ENCODE measurements at places on chromosomes 13 and 19. TPM values are rescaled to one million over a fixed set of nuclear protein-coding genes. Genes with fewer than 3 reads are reported as not detected.
A peak's percentile ranks its signal among the peaks of the same experiment; 100 is the strongest.

DNA sequence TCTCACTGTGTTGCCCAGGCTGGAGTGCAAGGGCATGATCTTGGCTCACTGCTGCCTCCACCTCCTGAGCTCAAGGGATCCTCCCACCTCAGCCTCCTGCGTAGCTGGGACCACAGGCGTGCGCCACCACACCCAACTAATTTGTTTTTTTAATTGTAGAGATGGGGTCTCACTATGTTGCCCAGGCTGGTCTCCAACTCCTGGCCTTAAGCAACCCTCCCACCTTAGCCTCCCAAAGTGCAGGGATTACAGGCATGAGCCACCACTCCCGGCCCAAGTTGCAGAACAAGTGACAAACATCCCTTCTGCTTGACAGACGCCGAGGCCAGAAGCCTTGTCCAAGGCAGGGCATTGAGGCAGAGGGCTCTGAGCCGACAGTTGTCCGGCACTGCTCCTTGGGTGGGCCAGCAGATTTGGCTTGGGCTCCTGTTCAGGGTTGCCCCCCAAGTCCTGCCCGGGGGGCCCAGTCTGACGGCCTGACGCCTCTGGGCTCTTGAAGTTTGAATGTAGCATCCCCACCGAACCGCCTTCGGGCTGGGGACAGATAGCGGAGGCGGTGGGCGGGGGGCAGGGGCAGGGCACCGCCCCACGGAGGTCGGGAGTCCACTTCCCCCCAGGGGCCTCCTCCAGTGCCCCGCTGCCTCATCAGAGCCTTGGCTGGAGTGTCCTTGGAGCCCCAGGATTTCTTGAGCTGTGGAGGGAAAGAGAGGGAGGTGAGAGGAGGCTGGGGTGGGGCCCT lies 5.7 kb upstream of the SPACA4 start:
- no peak for DNase-seq
- H3K4me3 ChIP-seq = no peak overlapping the region
- H3K27me3 ChIP-seq = peaks cover 5% of the 10 kb centered on the region
- no peaks in the 10 kb centered on the region for H3K36me3 ChIP-seq
- H3K4me1 ChIP-seq = peaks cover 3% of the 10 kb centered on the region

- H3K36me3 ChIP-seq = peaks cover 2% of the 10 kb centered on the region
- no peak for DNase-seq
- H3K27ac ChIP-seq = no peak overlapping the region
- H3K4me1 ChIP-seq = peaks cover 3% of the 10 kb centered on the region
- H3K4me3 ChIP-seq = no peak overlapping the region
These were observed 36.0 kb upstream of the KPNA3 start for GRCh38 chr13:49828453-49828852.

DNA sequence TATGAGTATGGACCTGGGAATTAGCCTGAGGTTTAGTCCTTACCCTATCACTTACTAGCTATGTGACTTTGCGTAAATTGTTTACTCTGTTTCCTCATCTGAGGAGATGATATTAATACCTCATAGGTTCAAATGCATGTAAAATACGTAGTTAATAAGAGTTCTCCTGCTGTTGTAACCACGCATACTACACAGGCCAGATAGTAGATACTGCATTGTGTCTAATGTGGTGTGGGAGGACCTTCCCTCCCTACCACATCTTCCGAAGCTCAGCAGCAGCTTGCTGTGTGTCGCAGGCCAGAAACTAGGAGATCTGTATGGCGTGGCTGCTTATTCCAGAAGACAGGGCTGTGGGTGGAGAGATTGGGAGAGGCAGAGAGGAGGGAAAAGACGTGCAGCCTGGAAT lies 23.0 kb downstream of the GTF2F2 start:
- H3K27ac ChIP-seq = peak overlapping the region; percentile 57
- H3K4me1 ChIP-seq = peaks cover 30% of the 10 kb centered on the region
- H3K36me3 ChIP-seq = peaks cover 9% of the 10 kb centered on the region

DNA sequence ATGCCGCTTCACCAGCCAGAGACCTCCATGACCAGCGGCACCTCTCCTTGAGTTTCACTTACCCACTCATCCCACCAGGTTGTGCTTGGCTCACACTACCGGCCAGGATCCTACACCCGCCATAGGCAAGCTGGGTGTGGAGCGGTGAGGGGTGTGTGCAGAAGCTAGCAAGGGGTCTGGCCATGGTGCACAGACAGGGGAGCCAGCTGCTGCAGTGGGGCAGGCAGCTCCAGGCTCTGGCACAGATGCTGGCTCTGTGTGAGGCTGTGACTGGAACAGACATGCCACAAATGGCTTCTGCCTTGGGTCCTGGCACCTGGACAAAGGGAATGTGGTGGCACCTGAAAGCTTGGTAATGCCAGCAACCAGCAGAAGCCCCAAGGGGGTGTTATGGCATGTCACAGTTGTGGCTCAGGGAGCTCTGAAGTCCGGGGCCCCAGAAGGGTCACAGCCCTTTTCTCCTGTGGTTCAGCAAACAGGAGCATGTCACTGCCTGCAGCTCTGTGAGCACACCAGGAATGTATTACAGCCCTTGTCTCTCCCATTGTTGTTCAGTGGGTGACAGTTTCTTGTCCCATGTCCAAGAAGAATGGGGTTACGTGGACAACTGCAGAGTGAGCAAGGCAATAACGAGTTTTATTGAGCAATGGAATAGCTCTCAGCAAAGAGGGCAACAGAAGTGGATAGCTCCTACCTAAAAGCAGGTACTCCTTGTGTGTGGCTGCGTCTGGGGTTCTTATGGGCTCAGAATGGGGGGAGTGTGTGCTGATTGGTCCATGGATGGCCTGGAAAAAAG lies 2791.0 kb upstream of the PCDH20 start:
- H3K36me3 ChIP-seq = no peaks in the 10 kb centered on the region
- no peak for DNase-seq
- no peaks in the 10 kb centered on the region for H3K27me3 ChIP-seq
- H3K27ac ChIP-seq = no peak overlapping the region

PVR gene
- 0.94 TPM for total RNA-seq

TMPRSS9 gene
- total RNA-seq = not detected

DNA sequence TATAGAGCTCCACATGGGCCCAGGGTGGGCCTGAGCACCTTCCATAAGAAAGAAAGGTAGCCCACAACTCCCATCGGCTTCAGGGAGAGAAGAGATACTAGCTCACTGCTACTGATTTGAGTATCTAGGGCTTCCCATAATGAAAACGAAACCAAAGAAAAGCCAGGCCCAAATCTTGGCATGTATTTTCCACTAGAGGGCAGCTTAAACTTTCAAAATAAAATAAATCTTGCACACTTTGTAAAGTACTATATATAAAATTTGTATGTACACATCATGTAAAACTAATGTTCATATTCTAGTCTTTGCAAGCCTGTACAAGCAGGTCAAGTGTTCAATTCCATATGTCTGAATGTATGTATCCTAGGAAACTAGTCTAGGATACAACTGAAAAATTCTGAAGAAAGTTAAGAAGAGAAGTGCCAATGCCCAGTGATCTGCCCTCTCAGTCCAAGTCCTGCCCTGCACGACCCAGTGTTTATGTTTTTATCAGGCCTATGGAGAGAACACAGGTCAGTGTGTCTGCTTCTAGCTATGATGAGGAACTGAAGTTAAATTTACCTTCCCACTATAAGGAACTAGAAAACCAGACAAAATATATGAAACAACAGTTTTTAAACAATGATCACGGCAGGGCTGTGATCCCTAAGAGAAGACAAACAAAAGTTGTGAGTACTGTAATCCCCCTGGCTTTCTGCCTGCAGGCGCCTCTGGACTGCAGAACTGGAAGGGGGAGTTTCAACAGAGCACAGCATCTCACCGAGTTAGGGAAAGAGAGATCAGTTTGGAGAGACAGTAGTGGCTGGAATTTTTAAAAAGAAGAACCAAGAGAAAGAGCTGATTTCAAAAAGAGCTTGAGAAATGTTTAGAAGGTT lies 475.7 kb downstream of the UQCRFS1 start:
- H3K4me3 ChIP-seq = no peak overlapping the region
- H3K36me3 ChIP-seq = peaks cover 8% of the 10 kb centered on the region
- H3K27ac ChIP-seq = peak overlapping the region; percentile 83

SLITRK1 gene
- not detected for total RNA-seq

RGL3 gene
- total RNA-seq = not detected

GRCh38 chr19:4288091-4288777 lies 9.2 kb downstream of the SHD start:
- no peak overlapping the region for H3K4me3 ChIP-seq
- H3K27ac ChIP-seq = no peak overlapping the region
- H3K27me3 ChIP-seq = peaks cover 6% of the 10 kb centered on the region
- no peaks in the 10 kb centered on the region for H3K36me3 ChIP-seq

GRCh38 chr19:35031072-35031881 lies 1.0 kb downstream of the SCN1B start:
- DNase-seq = no peak
- peak overlapping the region; percentile 96 for H3K4me3 ChIP-seq
- H3K27ac ChIP-seq = peak overlapping the region; percentile 89
- peaks cover 13% of the 10 kb centered on the region for H3K4me1 ChIP-seq
- H3K27me3 ChIP-seq = peaks cover 8% of the 10 kb centered on the region
- peaks cover 4% of the 10 kb centered on the region for H3K36me3 ChIP-seq

ZNF763 gene
- 1.5 TPM for total RNA-seq

DNA sequence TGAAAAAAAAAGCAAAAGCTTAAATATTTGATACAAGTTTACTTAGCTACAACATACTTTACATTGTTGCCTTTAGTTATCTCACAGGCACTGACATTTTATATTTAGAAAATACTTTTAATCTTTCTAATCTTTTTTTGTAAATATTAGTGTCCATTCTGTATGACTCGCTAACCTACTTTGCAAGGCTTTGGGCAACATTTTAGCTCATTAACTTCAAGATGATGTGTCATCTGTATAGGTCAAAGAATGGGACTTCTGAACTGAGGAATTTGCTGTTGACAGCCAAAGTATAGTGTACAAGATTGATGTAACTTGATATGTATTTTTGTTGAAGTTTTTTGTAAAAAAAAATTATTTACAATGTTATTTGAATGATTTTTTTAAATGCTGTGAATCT lies 2.7 kb upstream of the C1QTNF9 start:
- no peak overlapping the region for H3K4me3 ChIP-seq
- DNase-seq = no peak
- peaks cover 4% of the 10 kb centered on the region for H3K4me1 ChIP-seq
- H3K27ac ChIP-seq = peak overlapping the region; percentile 60

- no peaks in the 10 kb centered on the region for H3K4me1 ChIP-seq
- no peak overlapping the region for H3K27ac ChIP-seq
- H3K4me3 ChIP-seq = no peak overlapping the region
- no peaks in the 10 kb centered on the region for H3K36me3 ChIP-seq
These were observed 751.7 kb downstream of the DACH1 start for GRCh38 chr13:71115301-71115700.

GRCh38 chr13:112056284-112056727 lies 10.6 kb upstream of the SOX1 start:
- no peaks in the 10 kb centered on the region for H3K4me1 ChIP-seq
- peaks cover 69% of the 10 kb centered on the region for H3K27me3 ChIP-seq
- H3K36me3 ChIP-seq = peaks cover 3% of the 10 kb centered on the region
- no peak overlapping the region for H3K27ac ChIP-seq
- H3K4me3 ChIP-seq = no peak overlapping the region
- no peak for DNase-seq

DNA sequence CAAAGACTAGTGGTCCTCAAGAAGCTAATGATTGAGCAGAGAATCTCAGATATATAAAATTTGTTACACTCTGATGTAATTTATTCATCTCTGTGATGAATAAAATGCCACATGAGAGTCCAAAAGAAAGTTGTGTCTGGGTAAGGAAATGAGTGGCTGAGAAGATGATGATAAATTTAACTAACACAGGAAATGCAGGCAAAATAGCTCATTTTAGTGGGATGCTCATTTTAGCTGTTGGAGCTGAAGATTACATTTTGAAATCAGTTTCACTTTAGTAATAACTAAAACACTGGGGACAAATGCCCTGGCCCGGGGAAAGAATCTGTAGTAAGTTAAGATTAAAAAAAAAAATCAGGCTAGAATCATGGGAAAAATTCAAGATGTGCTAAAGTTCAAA lies 35.2 kb downstream of the SPRY2 start:
- H3K36me3 ChIP-seq = no peaks in the 10 kb centered on the region
- H3K4me3 ChIP-seq = no peak overlapping the region
- no peaks in the 10 kb centered on the region for H3K4me1 ChIP-seq
- no peaks in the 10 kb centered on the region for H3K27me3 ChIP-seq

DNA sequence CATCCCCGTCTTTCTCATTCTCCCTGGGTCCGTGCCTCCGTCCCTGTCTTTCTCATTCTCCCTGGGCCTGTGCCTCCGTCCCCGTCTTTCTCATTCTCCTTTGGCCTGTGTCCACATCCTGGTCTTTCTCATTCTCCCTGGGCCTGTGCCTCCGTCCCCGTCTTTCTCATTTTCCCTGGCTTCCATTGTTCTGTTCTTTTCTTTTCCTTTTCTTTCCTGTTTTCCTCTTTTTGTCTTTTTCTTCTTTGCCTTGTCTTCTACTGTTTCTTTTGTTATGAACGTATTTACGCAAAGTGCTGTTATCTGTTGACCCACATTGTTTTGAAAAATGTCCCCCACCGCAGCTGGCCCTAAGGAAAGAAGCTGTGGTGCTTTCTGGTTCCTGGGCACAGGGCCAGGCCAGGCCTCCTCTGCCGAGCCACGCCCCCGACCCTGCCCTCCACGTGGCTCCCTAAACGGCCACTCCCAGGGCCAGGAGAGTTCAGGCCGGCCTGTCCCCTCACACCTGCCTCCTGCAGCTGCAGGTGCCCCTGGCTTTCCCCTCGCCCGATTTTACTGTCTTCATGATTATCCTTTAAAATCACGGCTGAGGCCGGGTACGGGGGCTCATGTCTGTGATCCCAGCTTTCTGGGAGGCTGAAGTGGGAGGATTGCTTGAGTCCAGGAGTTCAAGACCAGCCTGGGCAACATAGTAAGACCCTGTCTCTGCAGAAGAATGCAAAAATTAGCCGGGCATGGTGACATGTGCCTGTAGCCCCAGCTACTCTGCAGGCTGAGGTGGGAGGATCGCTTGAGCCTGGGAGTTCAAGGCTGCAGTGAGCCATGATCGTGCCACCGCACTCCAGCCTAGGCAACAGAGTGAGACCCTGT lies 14.0 kb upstream of the TMPRSS9 start:
- H3K4me1 ChIP-seq = no peaks in the 10 kb centered on the region
- H3K27ac ChIP-seq = peak overlapping the region; percentile 32
- DNase-seq = no peak
- peaks cover 4% of the 10 kb centered on the region for H3K36me3 ChIP-seq
- no peak overlapping the region for H3K4me3 ChIP-seq
- no peaks in the 10 kb centered on the region for H3K27me3 ChIP-seq

GRCh38 chr13:52665325-52665724 lies 12.7 kb downstream of the SUGT1 start:
- H3K27me3 ChIP-seq = no peaks in the 10 kb centered on the region
- no peak overlapping the region for H3K4me3 ChIP-seq
- DNase-seq = no peak
- peaks cover 7% of the 10 kb centered on the region for H3K36me3 ChIP-seq
- no peak overlapping the region for H3K27ac ChIP-seq

PRKCG gene
- total RNA-seq = 1.4 TPM

GRCh38 chr13:113607056-113607888 lies 22.7 kb downstream of the TFDP1 start:
- no peak overlapping the region for H3K27ac ChIP-seq
- H3K4me1 ChIP-seq = peaks cover 30% of the 10 kb centered on the region
- no peak overlapping the region for H3K4me3 ChIP-seq
- H3K27me3 ChIP-seq = no peaks in the 10 kb centered on the region
- H3K36me3 ChIP-seq = peaks cover 4% of the 10 kb centered on the region

GRCh38 chr19:13120031-13120430 lies 2.0 kb downstream of the NACC1 start:
- peak overlapping the region; percentile 62 for H3K4me3 ChIP-seq
- no peaks in the 10 kb centered on the region for H3K36me3 ChIP-seq
- H3K27me3 ChIP-seq = no peaks in the 10 kb centered on the region
- DNase-seq = no peak
- peaks cover 44% of the 10 kb centered on the region for H3K4me1 ChIP-seq
- H3K27ac ChIP-seq = peak overlapping the region; percentile 67

Data from T-helper 17 cell (primary cell).